ENCODE measurements at places on chromosomes 2 and 18.

GRCh38 chr18:32470714-32471633, at the start of gene GAREM1:
GAREM1 (minus strand) TSS chr18:32470882; CDS start chr18:32470428, 454 bp downstream.
- peak; percentile 62 for DNase-seq

DNA sequence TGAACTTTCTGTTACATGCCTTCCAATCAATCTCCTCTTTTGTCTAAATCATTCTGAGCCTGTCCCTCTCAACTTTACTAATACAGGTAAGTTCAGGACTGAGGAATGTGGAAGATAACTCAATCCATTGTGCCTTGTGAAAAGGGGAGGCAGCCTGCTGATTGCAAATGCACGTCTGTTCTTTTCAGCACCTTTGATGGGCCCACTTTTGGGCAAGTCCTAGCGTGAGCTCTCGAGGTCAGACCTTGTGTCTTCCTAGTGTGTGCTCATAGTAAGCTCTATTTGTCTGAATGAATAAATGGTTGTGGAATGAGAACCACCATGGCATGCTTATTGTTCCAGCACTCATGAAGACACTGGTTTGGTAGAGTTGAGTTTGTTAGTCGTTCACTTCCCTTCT, 50.4 kb upstream of the REL start:
- DNase-seq: no peak

- no peak for DNase-seq
These were observed 35.9 kb downstream of the INPP4A start for GRCh38 chr2:98480598-98480997.

GRCh38 chr2:213253162-213253561, 31.1 kb upstream of the SPAG16 start:
- DNase-seq: no peak

DNA sequence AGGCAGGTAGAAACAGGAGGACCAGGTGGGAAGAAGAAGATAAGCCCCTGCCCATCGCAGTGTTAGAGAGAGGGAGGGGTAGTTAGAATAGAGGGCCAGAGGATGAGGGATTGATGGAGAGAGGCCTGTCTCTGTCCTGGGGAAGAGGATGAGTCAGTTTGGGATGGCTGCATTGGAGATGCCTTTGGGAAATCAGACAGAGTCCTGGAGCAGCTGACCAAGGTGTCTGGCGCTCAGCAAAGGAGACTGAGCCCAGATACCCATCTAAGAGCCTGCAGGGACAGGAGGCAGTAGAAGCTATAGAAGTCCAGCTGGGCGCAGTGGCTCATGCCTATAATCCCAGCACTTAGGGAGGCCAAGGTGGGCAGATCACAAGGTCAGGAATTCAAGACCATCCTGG, 177.8 kb upstream of the HAAO start:
- no peak for DNase-seq

DNA sequence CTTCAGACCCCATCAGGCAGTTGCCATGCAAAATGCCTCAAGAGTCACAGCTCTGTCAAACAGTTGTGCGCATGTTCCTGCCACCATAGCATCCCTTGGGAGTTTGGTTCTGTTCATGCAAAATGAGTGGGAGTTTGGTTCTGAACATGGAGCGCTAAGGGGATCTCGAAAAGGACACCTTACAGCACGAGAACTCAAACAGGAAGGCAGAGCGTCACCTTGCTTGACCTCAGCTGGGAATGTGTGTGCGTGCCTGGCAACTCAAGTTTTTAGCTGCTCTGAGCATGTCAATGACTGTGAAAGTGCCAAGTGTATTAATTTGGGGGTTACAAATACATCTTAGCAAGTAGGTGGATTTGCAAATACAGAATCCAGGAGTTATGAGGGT, 16.6 kb downstream of the MALL start:
- no peak for DNase-seq

DNA sequence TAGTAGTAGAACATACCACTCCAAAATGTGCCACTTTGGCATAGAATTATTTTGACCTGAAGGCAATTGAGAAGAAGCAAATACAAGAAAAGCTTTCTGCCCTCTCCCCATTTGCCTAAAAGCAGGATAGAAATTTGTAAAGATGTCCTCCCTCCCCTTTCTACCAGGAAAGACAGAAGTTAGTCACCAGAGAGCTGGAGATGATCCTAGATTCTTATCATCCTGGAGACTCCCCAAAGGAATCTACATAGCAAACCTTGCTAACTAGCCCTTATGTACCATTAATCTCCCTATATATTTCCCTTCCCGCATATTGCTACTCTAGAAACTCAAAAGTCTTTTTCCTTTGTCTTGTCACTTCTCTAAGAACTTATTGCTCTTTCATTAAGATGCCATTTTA, 12.6 kb upstream of the TMEM37 start:
- no peak for DNase-seq

GRCh38 chr18:29071869-29072268, 894.9 kb upstream of the CDH2 start:
- no peak for DNase-seq

GRCh38 chr18:40911582-40912254, 1043.3 kb upstream of the PIK3C3 start:
- DNase-seq: no peak

DNA sequence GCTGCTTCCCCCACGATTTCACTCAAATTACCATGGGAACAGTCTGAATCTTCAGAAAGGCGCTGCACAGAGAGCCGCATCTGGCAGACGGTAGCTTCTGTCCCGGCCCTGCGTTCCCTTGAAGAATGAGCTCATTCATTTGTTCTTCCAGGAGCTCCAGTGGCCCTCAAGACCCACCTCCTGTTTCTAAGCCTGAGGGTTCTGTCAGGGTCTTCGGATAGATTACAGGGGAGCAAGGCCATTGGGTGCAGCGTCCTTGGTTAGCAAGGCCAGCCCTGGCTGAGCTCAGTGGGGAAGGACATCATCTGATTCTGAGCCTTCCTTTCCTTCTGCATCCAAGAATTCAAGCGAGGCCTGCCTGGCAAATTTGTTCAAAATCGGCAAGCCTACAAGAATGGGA, 111.9 kb downstream of the PDCL3 start:
- DNase-seq: no peak

DNA sequence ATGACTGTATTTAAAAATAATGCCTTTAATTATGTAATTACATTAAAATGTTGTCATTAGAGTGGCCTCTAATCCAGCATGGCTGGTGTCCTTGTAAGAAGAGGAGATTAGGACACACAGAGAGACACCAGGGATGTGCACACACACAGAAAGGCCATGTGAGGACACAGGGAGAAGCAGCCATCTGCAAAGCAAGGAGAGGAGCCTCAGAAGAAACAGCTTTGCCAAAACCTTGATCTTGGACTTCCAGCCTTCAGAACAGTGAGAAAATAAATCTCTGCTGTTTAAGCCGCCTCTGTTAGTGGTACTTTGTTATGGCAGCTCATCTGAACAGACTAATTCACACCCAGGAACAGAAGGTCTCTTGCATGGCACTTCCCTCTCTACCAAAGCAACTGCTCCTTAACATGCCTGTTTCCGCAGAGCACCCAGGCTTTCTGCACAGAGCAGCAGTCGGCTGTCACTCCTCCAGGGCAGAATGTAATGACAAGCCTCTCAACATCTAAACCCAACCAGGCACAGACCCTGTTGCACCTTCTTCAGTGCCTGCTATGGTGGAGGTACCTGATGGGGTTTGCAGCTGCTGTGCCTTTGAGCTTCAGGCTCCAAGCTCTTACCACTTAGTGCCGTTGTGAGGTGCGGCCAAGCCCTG, 377.7 kb downstream of the TDRD15 start:
- no peak for DNase-seq

GRCh38 chr2:67534745-67535144, 137.6 kb downstream of the ETAA1 start:
- no peak for DNase-seq
